CD4-positive, alpha-beta T cell treated with Interferon alpha-2 for 1 hour (primary cell): ENCODE measurements at places on chromosomes 5 and 9.

DNA sequence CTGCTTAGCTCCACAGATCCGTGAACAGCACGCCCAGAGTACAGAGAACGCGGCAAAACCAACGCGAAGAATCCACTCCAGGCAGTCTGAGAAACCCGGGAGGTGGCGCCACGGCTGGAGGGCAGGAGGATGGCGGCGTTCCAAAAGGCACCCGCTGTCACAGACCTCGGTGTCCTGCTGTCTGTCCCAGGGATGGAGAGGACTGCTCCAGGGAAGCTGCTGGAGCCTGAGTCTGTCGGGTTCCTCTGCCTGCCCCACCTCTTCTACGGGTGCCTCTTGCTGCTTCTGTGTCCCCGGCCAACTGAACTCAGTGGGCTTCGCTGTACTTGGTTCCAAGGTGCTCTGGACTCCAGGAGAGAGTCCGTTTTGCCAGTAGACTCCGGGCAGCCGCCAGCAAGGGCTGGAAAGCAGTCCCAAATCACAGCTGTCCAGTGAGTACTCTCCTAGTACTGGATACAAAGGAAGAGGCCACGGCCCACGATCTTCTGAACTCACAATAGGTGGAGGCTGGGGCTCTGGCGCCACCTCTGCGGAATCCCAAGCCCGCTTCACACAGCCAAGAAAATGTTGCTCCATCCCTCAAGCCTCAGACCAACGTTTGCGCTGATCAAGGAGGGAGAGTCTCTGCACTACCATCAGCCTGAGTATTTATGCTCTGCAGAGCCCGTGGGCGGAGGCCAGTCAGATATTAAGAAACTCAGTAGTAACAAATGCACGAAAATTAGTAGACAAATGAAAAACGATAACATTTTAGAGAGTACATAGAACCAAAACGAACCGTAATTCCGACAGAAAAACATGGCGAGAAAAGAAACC lies 440 bp downstream of the ANXA2R start:
- DNase-seq, result peak; percentile 85

- DNase-seq, result no peak
Observed at GRCh38 chr5:87164409-87164808, 103.3 kb upstream of the RASA1 start.

- DNase-seq, result no peak
Observed at GRCh38 chr9:128108269-128109049, 19.1 kb downstream of the PTGES2 start.

- DNase-seq, result no peak
Observed at GRCh38 chr5:88889189-88890069, 6.4 kb upstream of the MEF2C start.

DNA sequence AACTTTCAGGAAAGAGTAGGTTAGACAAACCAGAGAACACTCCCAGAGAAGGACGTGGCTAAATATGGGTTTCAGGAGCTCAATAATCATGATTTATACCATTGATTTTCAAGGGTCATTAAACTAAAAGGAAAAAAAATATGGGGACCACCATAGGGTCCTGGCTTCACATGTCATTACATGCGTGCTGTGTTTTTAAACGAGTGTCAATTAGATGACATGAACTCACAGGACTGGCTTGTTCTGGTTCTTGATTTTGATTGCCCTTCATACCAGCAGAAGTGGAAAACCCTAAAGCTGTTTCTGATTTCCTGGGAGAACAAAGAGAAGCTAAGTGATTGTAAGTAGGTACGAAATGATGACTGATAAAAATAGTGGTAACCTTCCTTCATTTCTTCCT lies 5.8 kb downstream of the ACOT12 start:
- no peak for DNase-seq

DNA sequence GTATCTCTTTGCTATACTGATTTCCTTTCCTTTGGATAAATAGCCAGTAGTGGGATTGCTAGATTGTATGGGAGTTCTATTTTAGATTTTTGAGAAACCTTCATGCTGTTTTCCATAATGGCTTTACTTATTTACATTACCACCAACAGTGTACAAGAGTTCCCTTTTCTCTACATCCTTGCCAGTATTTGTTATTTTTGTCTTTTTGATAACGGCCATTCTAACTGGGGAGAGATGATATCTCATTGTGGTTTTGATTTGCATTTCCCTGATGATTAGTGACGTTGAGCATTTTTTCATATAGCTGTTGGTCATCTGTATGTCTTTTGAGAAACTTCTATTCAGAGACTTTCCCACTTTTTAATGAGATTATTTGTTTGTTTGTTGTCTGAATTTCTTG lies 25.8 kb downstream of the NADK2 start:
- DNase-seq, result no peak

DNA sequence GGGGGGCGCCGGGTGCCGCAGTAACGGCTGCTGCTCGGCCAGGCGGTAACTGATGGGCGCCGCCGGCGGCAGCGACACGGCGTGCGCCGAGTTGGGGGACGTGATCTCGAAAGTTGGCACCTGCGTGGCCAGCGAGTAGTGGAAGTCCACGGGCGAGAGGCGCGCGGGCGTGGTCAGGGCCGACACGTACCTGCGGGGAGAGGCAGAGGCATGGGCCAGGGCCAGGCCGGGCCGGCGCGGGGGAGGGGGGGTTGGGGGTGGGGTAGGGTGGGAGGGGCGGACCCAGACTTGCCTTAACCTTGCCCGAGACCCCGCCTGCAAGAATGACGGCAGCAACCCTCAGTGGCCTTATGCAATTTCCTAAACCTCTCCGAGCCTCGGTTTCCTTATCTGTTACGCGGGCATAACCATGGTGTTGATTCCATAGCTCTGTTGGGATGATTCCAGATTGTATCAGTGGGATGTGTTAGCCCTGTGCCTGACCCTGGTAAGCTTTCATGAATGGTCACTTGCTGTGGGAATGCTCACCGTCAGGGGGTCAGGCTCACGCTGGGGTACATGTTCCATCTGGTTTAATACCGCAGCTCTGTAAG lies 53.0 kb downstream of the PSD2 start:
- peak; percentile 29 for DNase-seq
